ENCODE measurements at places on chromosomes 13 and 19. TPM values are rescaled to one million over a fixed set of nuclear protein-coding genes. Genes with fewer than 3 reads are reported as not detected.
A peak's percentile ranks its signal among the peaks of the same experiment; 100 is the strongest.

The DKKL1 gene
- 1.8 TPM for total RNA-seq

The ADM5 gene
- total RNA-seq, result 1.5 TPM

The ADAMTS10 gene
- total RNA-seq, result 20.3 TPM

The CCL25 gene
- total RNA-seq, result not detected

The RETN gene
- total RNA-seq, result not detected

The FUT1 gene
- total RNA-seq, result 0.71 TPM

The ZNF69 gene
- 9.2 TPM for total RNA-seq

The CLEC17A gene
- total RNA-seq, result not detected

The HTR2A gene
- total RNA-seq, result 0.81 TPM

DNA sequence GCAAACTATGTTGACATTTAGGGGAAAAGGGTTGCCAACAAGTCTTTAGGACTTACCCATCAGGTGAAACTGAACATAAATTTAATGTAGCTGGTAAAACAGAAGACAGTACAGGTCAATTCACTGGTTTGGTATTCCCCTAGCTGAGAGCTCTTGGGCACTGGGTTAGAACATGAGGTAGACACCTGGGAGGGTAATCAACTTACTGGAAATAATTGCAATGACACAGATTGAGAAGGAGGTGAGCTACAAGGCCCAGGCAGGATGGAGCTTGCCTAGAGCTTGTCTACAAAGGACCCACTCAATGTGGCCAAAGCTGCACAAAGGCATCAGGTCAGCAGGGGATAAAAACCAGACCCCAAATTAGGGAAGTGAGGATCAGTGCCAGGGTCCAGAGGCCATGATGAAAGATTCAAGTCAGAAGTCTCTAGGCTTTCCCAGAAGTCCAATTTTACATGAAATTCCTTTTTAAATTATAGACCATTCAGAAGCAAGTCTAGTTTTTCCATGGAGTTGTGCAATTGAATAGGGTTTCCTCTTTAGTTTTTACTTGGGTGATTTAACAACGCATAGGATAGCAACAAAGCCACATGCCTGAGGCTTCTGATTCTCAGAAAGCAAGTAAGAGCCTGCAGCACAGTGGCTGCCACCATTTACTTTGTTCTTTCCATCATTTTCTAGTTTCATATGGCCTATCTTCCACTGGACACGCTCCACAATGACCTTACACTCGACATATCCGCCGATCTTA is 194.0 kb downstream of the NDFIP2 start:
- no peaks in the 10 kb centered on the region for H3K36me3 ChIP-seq
- H3K4me3 ChIP-seq, result no peak overlapping the region
- no peak for DNase-seq

DNA sequence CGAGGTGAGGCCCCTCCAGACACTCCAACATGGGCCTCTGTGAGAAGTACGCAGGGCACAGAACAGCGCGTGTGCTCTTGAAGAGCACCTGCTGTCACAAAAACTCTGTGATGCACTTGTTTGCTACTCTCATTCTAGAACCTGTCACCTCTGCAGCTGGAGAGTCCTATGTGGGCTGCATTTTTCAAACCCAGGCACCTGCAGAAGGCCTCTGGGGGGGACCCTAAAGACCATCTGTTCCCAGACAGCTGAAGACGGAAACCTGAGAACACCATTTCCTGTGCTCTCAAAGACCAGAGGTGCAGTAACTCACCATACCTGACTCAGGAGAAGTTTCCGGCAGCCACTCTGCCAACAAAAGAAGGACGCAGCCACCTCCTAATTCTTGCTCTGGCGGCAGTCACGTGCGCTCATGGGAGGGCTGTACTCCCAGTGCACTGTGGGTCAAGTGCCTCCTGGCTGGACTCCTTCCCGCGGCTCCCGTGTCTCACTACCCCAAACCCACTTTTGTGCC is 28.1 kb downstream of the RANBP3 start:
- H3K27me3 ChIP-seq, result no peaks in the 10 kb centered on the region
- H3K27ac ChIP-seq, result peak overlapping the region; percentile 87
- no peaks in the 10 kb centered on the region for H3K36me3 ChIP-seq
- DNase-seq, result no peak
- H3K4me3 ChIP-seq, result no peak overlapping the region
- peaks cover 95% of the 10 kb centered on the region for H3K4me1 ChIP-seq

DNA sequence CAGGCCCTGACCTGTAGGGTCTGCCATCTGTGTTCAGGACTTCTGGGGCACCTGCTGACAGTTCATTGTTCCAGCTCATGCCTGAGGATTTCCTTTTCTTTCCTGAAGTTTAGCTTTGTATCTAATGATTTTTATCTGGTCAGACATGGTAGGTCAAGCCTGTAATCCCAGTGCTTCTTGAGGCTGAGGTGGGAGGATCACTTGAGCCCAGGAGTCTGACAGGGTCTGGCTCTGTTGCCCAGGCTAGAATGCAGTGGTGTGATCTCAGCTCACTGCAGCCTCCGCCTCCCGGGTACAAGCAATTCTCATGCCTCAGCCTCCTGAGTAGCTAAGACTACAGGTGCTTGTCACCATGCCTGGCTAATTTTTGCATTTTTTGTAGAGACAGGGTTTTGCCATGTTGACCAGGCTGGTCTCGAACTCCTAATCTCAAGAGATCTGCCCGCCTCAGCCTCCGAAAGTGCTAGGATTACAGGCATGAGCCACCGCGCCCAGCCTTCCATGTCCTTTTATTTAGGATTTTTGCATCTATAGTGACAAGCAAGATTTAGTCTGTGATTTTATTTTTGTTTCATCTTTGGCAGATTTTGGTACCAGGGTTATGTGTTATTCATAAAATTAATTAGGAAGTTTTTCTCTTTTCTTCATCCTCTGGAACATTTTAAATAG is 33.2 kb downstream of the CHST8 start:
- H3K4me1 ChIP-seq, result no peaks in the 10 kb centered on the region
- H3K36me3 ChIP-seq, result no peaks in the 10 kb centered on the region
- H3K27me3 ChIP-seq, result peaks cover 3% of the 10 kb centered on the region
- no peak overlapping the region for H3K4me3 ChIP-seq
- H3K27ac ChIP-seq, result no peak overlapping the region

GRCh38 chr13:60162096-60162495 is 1.6 kb downstream of the DIAPH3 start:
- no peaks in the 10 kb centered on the region for H3K36me3 ChIP-seq
- peaks cover 18% of the 10 kb centered on the region for H3K4me1 ChIP-seq
- H3K4me3 ChIP-seq, result no peak overlapping the region
- no peak for DNase-seq
- H3K27me3 ChIP-seq, result no peaks in the 10 kb centered on the region

- DNase-seq, result no peak
- H3K27me3 ChIP-seq, result no peaks in the 10 kb centered on the region
- H3K4me3 ChIP-seq, result no peak overlapping the region
- no peaks in the 10 kb centered on the region for H3K4me1 ChIP-seq
- no peak overlapping the region for H3K27ac ChIP-seq
- no peaks in the 10 kb centered on the region for H3K36me3 ChIP-seq
Observed at GRCh38 chr13:49023431-49023830, 47.7 kb downstream of the FNDC3A start.

DNA sequence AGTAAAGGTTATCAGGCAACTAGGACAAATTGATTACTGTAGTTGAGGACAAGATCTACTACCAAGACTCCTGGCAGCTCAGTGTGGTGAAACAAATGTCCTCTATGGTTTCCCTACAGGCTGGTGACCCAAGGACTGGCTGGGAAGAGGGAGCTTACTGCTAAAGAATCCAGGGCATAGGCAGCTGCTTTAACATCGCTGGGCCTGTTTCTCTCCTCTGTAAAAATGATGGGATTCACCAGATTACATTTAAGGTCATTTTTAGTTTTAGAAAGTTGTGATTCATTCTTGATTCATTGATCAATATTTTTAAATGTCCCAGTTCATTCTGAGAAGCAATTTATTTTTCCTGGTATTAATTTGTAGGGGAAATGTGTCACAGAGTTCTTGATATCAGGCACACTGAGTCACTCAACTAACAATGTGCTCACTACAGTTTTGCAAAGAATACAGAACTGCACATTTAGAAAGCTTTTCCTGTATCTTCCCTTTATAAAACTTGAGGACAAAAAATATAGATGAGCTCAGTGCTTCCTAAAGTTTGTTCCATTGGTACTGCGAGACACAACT is 19.6 kb upstream of the FAM124A start:
- no peaks in the 10 kb centered on the region for H3K36me3 ChIP-seq
- H3K27me3 ChIP-seq, result no peaks in the 10 kb centered on the region
- H3K4me3 ChIP-seq, result no peak overlapping the region
- H3K27ac ChIP-seq, result no peak overlapping the region
- no peaks in the 10 kb centered on the region for H3K4me1 ChIP-seq

DNA sequence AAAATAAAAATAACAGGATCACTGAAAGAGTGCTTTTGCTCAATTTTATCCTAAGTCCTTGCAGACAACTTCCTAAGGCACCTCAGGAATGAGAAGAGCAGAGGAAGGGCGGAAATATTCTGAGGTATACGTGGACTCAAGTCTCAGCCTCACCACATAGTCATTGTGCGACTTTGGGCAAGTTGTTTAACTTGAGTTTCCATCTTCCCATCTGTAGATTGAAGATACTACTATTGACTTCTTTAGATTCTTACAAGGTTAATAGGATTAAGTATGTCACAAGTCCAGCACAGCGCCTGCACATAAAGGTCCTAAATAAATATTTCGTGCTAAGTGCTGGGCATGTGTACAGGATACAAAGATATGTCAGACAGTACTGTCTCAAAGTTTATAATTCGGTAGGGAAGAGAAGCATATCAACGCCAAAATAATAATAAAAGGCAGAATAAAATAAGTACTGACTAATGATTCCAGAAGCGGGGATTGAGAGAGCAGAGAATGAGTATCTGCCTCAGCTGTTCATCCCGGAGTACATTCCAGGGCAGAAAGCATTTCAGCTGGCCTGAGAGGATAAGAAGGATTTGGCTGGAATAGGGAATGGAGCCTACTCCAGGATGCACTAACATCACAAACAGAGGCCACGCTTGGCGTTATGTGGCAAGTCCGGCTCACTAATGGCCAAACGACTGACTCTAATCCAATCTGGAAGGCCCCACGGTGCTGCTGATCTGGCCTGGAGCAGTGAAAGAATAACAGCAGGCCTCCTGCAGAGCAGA is 139.7 kb downstream of the FLT1 start:
- H3K4me3 ChIP-seq, result no peak overlapping the region
- no peaks in the 10 kb centered on the region for H3K27me3 ChIP-seq
- H3K4me1 ChIP-seq, result peaks cover 4% of the 10 kb centered on the region

- DNase-seq, result no peak
- no peak overlapping the region for H3K4me3 ChIP-seq
- no peak overlapping the region for H3K27ac ChIP-seq
- no peaks in the 10 kb centered on the region for H3K4me1 ChIP-seq
- no peaks in the 10 kb centered on the region for H3K27me3 ChIP-seq
- no peaks in the 10 kb centered on the region for H3K36me3 ChIP-seq
Observed at GRCh38 chr13:27293873-27294515, 23.4 kb downstream of the RASL11A start.

- no peak overlapping the region for H3K4me3 ChIP-seq
- no peaks in the 10 kb centered on the region for H3K36me3 ChIP-seq
- no peaks in the 10 kb centered on the region for H3K27me3 ChIP-seq
- no peaks in the 10 kb centered on the region for H3K4me1 ChIP-seq
Observed at GRCh38 chr13:83085186-83085900, 796.9 kb downstream of the SLITRK1 start.

DNA sequence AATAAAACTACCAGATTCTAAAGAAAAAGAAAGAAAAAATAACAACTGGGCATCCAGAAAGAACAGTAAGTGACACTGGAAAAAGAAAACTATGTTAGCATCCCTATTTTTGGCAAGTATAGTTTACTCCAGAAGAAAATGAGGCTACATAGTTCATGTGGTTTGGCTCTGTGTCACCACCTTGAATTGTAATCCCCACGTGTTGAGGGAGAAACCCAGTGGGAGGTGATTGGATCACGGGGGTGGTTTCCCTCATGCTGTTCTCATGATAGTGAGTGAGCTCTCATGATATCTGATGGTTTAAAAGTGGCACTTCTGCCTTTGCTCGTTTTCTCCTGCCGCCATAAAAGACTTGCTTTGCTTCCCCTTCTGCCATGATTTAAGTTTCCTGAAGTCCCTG is 76.9 kb downstream of the ITGBL1 start:
- no peaks in the 10 kb centered on the region for H3K27me3 ChIP-seq
- H3K27ac ChIP-seq, result no peak overlapping the region
- DNase-seq, result no peak
- H3K4me1 ChIP-seq, result no peaks in the 10 kb centered on the region

DNA sequence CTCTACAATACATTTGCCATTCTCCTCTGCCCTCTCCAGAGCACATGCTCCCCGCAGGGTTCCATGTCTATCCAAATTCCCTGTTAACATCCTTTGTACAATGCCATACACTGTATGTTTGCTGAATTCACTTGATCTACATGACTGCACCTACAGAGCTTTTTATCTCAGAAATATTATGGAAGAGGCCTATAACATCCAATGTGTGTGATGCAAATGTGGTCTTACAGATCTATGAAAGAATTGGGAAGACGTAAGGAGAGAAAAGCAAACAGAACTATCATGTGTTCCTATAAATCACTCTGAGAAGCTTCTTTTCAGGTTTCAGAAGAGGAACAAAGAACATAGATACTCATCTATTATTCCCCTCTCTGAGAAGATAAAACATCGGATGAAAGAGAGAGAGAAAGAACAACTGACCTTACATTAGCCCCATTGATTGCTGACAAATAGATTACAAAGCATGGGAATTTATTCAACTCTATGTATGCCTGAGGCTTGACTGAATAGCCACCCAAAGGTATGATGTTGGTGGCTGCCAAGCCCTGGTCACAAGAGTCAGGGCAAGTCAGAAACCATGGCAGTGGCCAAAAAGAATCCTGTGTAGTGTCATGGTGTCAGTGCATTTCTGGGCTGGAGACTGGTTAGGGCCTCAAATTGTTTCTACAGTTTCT is 425.2 kb downstream of the FOXO1 start:
- H3K27ac ChIP-seq, result no peak overlapping the region
- no peaks in the 10 kb centered on the region for H3K4me1 ChIP-seq

DNA sequence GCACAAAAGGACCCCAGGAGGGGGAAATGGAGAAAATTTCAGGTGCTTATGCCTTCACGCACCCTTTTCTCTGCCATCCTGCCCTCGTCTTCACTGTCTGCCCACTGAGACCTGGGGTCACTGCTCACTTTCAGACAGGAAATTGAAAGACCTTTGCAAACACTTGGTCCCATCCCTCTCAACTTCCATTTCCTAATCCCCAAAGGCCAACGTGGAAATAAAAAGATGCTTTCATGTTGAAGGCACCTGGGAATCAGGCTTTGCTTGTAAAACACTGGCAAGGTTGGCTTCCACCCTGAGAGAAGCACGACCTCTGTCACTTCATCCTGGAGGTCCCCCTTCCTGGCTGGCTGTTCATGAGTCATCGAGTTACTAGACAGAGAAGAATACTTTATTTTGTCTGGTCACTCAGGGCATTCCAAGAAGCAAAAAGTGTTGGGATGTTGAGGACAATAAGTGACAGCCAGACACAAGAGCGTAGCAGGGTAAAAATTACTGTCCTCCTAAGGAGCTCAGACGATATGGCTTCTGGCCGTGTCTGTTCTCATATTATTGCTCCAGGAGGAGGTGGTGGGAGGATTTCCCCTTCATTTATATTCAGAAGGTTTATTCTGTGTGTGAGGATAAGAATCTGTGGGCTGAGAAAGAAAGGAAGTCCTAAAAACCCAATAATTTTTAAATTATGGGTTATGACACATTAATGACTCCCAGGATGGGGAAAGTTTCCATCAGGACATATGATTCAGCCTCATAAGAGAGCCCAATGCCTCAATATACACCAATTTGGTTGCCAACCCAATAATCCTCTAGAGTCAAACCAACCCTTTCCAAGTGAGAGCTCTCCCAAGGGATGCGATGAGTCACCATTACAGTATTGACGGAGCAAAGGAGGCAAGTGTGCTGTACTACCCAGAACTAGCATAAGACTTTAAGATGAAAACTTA is 409.0 kb downstream of the COG6 start:
- no peak overlapping the region for H3K4me3 ChIP-seq
- H3K27ac ChIP-seq, result no peak overlapping the region
- H3K27me3 ChIP-seq, result no peaks in the 10 kb centered on the region
